ENCODE measurements at places on chromosomes 12 and 14.

DNA sequence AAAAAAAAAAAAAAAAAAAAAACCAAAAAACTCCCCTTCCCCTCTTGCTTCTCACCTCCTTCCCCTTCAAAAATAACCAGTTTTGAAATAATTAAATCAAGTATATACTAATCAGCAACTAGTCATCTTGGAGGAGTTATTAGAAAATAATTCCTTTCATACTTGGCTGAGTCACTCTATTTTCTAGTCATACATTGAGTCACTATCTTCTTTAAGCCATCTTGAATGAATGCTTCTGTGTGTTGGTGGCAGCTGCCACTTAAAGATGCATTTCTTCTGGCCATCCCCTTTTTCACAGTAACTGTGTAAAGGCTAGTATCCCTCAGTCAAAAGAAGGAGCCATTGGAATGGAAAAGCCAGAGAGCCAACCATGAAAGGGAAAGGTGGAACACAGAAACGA lies 84.2 kb upstream of the TMEM263 start:
- DNase-seq = peak; percentile 32

- no peak for DNase-seq
Measured at GRCh38 chr12:61911113-61911512, 349.1 kb upstream of the USP15 start.

GRCh38 chr12:50633955-50634354 lies 129.2 kb downstream of the DIP2B start:
- no peak for DNase-seq

DNA sequence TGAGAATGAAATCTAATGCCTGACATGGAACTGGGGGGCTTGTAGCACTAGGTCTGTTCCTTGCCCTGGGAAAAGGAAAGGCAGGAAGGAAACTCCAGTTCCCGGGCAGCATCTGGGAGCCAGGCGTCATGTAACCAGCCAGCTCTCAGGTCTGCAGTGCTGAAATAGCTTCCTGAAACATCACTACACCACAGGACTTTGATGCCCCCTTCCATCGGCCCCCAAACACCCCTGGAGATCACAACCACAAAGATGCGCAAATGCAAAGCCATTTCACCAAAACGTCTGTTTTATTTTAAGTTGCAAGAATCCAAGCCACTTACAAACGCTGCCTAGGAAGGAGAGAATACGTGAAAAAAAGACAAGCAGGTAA lies 40.9 kb downstream of the KCTD10 start:
- no peak for DNase-seq

DNA sequence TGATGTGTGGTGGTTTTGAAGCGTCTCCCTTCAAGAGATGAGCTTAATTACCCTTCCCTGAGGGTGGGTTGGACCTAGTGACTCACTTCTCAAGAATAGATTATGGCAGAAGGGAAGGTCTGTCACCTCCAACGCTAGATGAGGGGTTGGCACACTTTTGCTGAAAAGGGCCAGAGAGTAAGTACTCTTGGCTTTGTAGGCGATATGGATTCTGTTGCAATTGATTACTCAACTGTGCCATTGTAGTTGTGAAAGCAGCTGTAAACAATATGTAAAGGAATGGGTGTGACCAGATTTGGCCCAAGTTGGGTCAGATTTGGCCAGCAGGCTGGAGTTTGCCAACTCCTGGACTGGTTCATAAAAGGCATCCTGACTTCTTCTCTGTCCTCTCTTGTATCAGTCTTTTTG lies 53.3 kb downstream of the SMIM41 start:
- no peak for DNase-seq

DNA sequence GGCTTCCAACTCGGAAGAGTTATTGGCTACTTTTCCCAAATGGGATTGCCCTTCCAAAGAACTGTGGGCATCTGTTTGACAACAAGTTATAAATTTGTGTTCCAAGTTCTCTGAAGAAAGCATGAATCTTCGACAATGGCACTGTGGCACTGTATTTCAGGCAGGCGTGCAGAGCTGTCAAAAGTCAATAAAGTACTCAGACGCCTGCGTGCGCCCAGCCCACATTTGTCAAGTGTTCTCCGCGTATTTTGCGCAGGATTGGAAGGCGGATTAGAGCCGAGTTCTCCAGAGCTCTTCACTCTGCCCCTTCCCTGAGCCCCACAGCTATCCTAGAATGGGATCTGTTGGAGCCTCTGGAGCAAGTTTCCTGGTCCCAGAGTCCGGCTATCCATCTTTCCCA lies 103.2 kb downstream of the SLC25A47 start:
- DNase-seq = no peak

DNA sequence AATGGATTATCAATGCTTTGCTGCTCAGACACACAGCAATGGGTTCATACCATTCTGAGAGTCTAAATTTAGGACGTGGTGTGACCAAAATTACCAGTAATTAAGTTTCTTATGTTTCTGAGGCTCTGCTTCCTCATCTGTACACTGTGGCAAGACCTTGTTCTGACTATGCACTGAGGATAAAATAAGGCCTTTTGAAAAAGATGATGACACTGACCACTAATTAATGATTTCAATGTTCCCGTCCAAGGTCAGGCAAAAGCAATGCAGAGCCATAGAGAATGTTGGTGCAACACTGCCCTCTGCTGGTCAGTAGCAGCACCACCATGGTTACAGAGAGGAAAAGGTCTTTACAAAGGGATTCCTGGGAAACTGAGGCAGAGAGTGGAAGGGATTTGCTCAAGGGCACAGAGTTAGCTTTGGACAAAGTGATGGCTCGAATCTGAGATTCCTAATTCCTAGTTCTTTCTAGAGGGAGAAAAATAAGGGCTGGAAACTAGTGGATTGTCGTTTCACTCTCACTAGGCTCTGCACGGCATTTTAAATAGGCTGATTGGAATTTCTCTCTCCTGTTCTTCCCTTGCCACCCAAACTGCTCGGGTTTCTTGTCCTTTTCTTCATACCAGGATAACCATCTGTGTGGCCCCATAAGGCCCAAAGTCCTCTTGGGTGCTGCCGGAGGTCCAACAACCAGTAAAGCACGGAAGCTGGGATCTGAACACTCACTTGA lies 22.3 kb upstream of the P2RX7 start:
- DNase-seq = peak; percentile 49

GRCh38 chr12:128687851-128688250 lies 135.9 kb downstream of the SLC15A4 start:
- DNase-seq = no peak

DNA sequence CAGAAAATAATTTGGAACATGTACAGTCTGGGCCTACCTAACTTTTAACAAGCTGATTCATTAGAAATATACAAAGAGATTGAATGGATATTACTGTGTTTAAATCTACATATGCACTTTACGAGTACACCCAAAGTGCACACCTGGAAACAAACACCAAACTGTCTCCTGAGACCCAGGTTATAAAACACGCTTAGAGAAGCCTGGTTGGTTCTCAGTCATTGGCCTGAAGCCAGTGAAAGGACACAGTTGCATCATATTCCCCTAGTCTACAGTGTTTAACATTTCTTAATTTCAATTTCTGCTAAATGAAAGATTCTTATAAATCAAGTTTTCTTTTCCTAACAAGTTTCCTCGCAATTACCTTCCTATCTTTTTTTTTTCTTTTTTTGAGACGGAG lies 209.5 kb downstream of the FBXL14 start:
- DNase-seq = no peak

- DNase-seq = peak; percentile 29
Measured at GRCh38 chr12:9906873-9907272, 25.3 kb downstream of the CLEC2A start.

GRCh38 chr12:9880532-9881078 lies 684 bp upstream of the KLRF2 start:
- no peak for DNase-seq

DNA sequence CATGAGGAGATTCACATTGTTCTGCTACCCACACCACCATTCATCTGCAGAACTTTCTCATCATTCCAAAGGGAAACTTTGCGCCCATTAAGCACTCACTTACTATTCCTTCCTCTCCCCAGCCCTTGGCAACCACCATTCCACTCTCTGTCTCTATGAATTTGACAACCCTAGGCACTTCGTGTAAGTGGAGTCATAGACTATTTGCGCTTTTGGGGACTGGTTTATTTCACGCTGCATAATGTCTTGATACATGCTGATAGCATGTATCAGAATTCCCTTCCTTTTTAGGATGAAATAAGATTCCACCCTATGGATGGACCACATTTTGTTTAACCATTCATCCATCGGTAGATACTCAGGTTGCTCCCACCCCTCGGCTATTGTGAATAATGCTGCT lies 4.5 kb upstream of the EML1 start:
- DNase-seq = no peak

DNA sequence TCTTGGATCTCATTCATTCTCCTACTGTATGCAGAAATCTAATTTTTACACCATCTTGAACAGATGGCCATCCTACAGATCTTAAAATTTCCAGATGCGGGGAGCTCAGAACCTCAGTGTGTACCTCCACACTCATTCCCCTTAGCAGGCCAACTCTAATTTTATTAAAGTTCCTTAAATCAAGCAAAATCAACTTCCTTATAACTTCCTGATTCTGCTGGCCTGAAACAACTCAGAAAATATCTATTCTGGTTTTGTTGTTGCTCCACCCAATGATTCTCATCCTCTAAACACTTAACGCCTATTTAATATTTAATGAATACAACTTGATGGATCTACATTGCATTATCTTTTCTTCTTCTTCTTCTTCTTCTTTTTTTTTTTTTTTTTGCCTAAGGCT lies 3.1 kb downstream of the EMP1 start:
- DNase-seq = no peak
